ENCODE measurements at places on chromosomes 5 and 9. TPM values are rescaled to one million over a fixed set of nuclear protein-coding genes. Genes with fewer than 3 reads are reported as not detected.

The TMC1 gene
- 0.31 TPM for total RNA-seq

The ACSL6 gene
- 4.8 TPM for total RNA-seq

The ISOC1 gene
- total RNA-seq, result 24.9 TPM

The P4HA2 gene
- 19.0 TPM for total RNA-seq

DNA sequence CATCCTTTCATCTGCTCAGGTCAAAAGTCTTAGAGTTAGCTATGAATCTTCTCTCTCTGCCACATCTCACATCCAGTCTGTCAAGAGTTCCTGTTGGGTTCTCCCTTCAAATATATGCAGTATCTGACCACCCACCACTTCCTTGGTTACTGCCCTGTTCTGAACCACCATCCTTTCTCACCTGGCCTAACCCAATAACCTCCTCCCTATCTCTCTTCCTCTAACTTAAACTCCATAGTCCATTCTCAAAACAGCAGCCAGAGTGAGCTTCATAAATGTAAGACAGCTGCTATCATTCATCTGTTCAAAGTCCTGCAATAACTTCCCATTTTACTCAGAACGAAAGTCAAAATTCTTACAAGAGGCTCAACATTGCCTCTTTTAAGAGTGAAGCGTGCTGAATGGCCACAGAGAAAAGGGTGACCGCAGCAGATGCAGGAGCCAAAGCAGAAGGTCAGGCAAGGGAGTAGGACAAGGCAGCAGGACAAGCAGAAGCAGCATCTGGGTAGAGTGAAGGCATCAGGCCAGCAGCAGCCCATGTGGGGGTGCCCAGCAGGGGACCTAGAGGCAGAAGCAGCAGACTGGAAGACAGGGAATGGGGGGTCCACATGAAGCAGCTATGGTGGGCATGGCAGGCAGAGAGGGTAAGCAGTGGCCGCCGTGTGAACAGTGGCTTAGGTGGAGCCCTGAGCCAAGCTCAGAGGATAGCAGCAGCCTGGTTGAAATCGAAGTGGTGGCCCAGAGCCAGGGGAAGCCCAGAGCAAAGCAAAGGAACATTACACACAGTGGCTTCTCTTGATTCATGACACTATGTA is 39.3 kb upstream of the CDC42SE2 start:
- no peak for DNase-seq
- H3K27ac ChIP-seq, result no peak overlapping the region
- no peak overlapping the region for H3K4me3 ChIP-seq
- no peaks in the 10 kb centered on the region for H3K36me3 ChIP-seq
- no peaks in the 10 kb centered on the region for H3K4me1 ChIP-seq

DNA sequence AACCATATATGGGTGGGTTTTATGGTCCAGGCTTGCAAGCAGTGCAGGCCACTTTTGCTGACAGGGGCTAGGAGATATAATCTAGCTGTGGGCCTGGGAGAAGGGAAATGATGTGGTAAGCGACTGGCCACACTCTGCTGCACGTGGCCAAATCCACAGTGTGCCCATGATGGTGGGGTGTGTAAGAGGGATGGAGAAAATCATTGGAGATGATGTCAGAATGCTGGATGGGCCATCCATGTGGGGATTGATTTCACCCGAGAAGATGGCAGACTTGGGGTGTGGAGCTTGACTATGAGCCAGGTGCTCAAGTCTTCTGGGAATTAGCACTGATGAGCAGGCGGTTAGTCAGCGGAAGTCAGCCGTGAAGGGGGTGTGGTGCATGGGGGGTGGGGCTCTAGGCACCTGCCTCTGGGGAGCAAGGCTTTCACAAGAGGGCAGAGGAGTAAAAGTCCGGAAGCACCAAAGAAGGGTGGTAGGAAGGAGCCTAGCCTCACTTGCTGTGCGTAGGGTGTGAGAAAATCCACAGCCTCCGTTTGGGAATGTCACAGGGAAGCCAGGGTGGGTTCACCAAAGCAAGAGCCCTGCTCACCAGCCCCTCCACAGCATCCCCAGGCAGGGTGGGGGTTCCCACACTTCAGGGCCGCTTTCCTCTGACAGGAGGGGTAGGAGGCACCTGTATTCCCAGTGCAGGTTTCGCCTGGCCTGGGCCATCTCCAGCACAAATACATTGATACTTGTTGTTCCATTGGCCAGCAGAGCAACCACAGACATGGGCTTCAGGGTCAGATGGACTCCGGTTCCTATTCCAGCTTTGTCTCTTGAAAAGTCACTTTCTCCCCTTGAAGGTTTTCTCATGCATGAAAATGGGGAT is 44.5 kb upstream of the ANGPTL2 start:
- no peak for DNase-seq
- H3K36me3 ChIP-seq, result no peaks in the 10 kb centered on the region
- peaks cover 36% of the 10 kb centered on the region for H3K4me1 ChIP-seq
- H3K4me3 ChIP-seq, result no peak overlapping the region
- peak overlapping the region; percentile 19 for H3K27ac ChIP-seq
- no peaks in the 10 kb centered on the region for H3K27me3 ChIP-seq

GRCh38 chr9:9585920-9586319 is 1026.9 kb downstream of the PTPRD start:
- peaks cover 12% of the 10 kb centered on the region for H3K4me1 ChIP-seq
- H3K27ac ChIP-seq, result no peak overlapping the region
- no peak for DNase-seq
- H3K27me3 ChIP-seq, result no peaks in the 10 kb centered on the region

DNA sequence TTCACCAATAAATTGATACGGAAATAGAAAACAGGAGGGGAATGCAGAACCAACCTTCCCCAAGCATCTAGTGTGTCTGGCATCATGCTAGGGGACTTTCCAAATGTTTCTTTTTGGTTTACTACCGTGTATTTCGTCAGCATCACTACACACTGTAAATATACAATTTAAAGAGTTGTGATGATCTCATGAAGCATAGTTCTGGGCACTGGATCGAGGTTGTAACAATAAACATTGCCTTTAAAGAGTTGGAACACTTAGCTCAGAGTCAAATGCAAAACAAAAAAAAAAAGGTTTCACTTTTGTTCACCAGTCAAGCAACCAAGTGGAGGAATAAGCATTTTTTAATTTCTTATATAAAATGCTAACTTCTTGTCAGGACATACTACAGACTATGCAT is 2.9 kb upstream of the SCAI start:
- H3K4me3 ChIP-seq, result no peak overlapping the region
- H3K27ac ChIP-seq, result 0 out of 2 replicates have a peak overlapping the region, but pooled peaks have one; percentile 16
- DNase-seq, result no peak
- peaks cover 16% of the 10 kb centered on the region for H3K36me3 ChIP-seq
- H3K4me1 ChIP-seq, result peaks cover 14% of the 10 kb centered on the region
- H3K27me3 ChIP-seq, result no peaks in the 10 kb centered on the region

DNA sequence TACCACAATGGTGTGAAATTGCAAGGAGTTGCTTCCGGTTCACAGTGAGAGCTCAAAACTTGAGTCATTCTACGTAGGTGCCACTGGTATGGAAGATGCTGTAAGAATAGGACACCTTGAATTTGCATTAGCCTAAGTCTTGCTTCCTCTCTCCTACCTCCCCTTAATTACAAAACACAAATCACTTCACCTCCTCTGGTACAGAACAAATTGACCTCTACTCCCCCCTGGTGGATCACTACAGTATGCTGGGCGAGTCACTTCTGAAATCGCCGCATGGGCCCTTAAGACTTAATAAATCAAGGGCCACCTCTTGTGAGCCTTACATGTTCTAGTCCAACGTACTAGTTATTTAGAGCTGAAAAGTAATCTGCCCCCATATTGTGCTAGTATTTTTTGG is 145.3 kb upstream of the SMARCA2 start:
- DNase-seq, result peak; percentile 66
- no peak overlapping the region for H3K4me3 ChIP-seq
- peaks cover 18% of the 10 kb centered on the region for H3K4me1 ChIP-seq
